ENCODE measurements at places on chromosomes 4 and X.

- no peak for DNase-seq
Observed at GRCh38 chr4:84954982-84955567, 11.4 kb downstream of the WDFY3 start.

GRCh38 chrX:100648458-100649417 lies 4.7 kb downstream of the SRPX2 start:
- no peak for DNase-seq

GRCh38 chr4:110270492-110271197 lies 72.2 kb upstream of the ELOVL6 start:
- no peak for DNase-seq

DNA sequence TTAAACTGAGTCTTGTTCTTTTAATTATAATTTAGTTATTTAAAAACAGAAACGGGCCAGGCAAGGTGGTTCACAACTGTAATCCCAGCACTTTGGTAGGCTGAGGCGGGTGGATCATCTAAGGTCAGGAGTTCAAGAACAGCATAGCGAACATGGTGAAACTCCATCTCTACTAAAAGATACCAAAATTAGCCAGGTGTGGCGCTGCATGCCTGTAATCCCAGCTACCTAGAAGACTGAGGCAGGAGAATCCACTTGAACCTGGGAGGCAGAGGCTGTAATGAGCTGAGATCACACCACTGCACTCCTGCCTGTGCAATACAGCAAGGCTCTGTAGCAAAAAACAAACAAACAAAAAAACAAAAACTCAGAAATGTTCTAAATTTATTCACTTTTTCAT lies 852.9 kb downstream of the TECRL start:
- DNase-seq: no peak

- no peak for DNase-seq
Observed at GRCh38 chr4:80045786-80046185, 27.2 kb downstream of the ANTXR2 start.

DNA sequence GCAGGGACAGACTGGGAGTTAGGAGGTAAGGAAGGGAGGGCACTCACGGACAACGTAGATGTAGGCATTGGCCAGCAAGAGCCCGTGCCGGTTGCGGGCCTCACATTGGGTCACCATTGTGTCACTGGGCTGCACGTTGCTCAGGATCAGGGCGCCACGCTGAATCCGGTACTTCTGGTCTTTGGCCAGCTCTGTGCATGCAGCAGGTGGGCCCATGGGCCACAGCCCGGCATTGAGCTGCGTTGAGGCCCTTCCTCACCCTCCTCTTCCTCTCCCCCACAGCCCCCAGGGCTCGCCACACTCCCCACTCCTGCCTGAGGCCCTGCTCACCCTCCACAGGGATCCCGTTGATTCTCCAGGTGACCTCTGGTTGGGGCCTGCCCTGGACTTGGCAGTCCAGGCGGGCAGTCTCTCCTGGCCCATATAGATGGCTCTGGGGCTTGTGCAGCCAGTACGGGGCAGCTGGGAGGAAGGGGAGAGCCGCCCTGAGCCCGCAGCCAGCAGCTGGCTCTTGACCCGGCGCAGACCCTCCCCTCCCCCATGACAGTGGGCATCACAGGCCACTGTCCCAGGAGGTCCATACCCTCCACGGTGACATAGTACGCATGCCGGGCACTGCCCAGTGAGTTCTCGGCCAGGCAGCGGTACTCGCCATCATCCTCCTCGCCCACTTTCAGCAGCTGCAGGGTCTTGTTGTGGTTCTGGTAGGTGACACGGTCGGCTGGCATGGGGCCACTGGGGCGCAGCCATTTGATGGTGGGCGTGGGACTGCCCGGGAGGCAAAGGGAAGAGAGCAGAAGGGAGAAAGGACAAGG lies 16.3 kb downstream of the L1CAM start:
- no peak for DNase-seq

DNA sequence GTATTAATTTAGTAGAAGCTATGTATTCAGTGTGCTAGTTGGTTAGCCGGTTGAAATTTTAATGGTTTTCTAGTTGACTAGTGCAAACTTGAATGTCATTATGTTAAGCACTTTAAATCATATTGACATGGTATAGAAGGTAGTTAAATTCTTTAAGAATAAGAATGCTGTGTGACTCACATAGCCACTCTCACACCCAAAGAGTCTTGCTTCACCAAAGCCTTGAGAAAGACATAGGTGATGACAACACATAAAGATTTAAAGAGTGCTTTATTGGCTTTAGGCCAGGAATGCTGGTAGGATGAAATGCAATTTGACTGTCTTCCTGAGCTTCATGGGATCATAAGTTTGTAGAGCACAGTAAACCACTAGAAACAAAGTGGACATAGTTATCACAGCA lies 85.3 kb downstream of the DCAF8L2 start:
- no peak for DNase-seq

GRCh38 chrX:131830400-131831184 lies 192.5 kb upstream of the STK26 start:
- DNase-seq: peak; percentile 40

GRCh38 chr4:163263606-163264005 lies 68.8 kb downstream of the NPY1R start:
- DNase-seq: no peak

DNA sequence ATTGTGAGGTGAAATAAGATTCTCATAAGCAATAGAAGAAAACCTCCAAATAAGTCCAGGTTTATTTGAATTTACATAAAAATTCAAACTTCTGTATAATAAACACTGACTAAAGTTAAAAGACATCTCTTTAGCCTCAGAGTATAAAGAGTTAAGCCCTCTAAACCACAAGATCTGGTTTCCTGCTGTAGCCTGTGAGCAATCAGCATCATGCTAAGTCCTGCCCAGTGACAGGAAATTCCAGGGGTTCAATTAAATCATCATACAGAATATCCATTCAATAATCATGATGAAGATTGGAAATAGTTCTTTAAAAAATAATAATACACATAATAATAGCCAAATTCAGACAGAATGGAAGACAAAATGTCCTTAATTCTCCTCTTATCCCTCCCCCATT lies 139.2 kb upstream of the DGKK start:
- DNase-seq: no peak

DNA sequence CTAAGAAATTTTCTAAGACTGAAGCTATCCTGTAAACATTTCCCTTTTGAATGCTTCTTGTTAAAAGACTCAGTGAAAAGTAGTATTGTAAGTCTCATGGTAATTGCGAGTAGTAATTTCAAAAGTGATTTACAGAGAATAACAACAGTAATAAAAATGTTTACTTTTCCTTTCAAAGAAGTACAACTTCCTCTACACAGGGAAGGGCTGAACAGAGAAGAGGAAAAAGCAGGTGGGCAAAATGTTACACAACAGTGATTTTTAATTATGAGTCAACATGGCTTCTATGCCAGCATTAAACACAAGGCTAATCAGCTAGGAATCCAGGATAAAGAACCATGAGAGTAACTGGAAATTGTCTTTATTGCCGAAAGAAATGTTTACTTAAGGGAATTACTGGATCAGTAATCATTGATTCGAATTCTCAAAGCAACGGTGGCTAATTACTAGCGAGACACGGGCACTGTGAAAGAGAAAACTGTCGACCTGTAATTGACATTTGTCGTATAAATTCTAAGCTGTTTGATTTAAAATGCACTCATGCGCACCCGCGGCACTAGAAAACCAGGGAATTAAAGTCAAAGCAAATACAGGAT lies 15.4 kb downstream of the UTP3 start:
- DNase-seq: no peak

- DNase-seq: no peak
Observed at GRCh38 chrX:149910178-149910695, 19.1 kb upstream of the HSFX4 start.

- DNase-seq: no peak
Observed at GRCh38 chr4:41285202-41285863, 28.6 kb downstream of the UCHL1 start.

DNA sequence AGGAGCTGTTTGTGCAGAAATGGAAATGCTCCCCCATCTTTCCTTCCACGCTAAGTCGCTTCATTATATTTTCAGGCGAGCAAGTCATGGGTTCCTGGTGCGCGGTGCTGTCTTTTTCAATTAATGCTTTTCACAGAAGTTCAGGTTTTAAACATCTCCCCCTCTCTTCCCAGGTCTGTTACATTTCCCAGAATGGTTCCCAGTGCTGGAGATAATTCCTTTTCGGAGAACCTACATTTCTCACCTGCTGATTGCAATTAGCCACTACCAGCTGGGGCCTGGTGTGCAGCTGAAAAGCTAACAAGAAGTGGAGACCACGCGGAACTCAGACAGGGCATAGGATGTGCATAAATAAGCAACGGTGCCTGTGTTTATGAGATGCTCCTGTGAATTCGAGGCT lies 217.8 kb downstream of the MID1IP1 start:
- DNase-seq: no peak

DNA sequence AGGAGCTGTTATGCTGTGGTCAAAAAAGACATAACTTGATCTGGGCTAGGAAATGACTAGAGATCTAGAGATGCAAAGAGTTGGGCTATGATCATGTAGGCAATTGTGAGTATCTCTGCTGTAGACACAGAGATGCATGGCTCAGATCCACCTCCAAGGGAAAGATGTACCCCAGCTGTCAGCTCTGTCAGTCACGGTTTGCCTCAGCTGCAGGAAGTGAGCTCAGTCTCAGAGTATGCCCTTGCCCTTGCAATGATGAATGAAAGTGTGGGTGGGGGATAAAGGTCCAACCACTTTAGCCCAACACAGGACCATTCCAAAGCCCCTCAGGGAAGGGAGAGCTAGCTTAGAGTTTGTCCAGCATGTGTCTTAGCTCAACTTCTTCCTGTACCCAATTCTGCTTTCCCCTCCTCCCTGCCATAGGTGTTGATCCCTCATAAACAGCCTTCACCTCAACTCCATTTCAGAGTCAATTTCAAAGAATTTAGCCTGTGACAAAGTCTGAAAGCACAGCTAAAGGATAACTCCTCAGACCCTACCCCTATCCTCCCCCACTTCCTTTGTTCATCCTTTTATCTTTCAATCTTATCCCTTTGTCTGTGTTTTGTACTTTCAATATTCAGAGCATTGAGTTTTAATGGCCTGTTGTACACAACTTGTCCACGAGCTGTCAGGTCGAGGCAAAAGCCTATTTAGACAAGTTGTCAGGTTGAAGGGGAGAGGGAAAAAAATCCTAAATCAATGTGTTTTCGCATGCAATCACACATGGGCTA lies 90.6 kb downstream of the MID1IP1 start:
- no peak for DNase-seq

DNA sequence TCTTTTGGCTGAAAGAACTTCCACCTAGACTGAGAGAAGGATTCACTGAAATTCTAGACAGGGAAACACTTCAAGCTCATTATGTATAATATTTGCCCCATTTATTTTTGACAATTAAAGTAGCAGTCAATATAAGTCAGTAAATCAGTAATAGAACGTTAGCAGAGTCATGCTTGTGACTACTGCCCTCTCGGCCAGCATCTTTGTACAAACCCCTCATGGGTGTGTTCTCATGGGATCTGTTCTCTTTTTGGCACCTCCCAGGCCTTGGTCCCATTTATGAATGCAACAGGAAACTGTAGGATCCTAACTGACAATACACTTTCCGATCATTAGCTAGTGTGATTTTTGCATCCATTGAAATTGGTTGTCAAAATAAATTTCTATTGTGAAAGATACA lies 2.9 kb downstream of the MSL3 start:
- no peak for DNase-seq

- DNase-seq: no peak
Observed at GRCh38 chrX:87583679-87584078, 66.1 kb downstream of the KLHL4 start.

DNA sequence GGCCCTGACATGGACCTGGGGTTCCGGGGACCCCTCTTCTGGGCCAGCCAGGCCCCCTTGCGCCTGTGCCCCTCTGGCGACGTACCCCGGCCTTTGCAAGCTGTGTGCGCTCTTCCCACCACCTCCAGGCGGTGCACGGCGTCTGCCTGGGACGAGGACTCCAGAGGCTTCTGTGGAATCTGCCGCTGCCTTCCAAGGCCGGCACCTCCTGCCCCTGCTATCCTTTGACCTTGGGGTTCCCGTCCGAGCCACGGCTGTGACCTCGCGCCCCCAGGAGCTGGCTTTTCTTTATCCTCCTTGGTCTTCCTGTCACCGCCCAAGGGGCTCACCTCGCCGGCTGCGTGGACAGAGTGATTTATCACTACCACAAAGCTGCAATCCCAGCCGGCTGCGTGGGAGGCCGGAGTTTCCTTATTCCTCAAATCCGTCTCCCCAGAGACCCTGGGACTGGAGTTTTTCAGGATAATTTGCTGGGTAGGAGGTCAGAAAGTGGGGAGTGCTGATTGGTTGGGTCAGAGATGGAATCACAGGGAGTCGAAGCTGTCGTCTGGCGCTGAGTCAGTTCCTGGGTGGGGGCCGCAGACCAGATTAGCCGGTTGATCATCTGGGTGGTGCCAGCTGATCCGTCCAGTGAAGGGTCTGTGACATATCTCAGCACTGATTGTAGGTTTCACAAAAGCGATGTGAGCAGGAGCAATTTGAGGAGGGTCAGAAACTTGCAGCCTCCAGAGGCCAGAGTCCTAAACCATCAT lies 19.8 kb upstream of the PLCXD1 start:
- no peak for DNase-seq

DNA sequence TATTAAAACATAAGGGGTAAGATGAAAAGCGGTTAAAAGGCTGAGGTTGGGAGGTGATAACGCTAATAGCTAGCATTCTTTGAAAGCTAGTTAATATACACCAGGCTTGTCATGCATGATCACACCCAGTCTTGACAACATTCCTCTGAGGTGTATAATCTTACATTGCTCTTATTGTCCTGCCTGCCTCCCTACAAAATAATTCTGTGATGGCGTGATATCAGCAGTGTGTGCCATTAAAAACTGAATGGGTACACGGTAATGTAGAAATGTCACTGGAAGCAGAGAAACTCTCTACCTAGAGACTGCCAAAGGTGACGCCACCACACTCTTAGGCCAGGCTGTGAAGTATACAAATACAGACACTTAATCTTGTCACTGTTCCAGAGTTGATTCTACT lies 68.1 kb downstream of the DIAPH2 start:
- DNase-seq: no peak

DNA sequence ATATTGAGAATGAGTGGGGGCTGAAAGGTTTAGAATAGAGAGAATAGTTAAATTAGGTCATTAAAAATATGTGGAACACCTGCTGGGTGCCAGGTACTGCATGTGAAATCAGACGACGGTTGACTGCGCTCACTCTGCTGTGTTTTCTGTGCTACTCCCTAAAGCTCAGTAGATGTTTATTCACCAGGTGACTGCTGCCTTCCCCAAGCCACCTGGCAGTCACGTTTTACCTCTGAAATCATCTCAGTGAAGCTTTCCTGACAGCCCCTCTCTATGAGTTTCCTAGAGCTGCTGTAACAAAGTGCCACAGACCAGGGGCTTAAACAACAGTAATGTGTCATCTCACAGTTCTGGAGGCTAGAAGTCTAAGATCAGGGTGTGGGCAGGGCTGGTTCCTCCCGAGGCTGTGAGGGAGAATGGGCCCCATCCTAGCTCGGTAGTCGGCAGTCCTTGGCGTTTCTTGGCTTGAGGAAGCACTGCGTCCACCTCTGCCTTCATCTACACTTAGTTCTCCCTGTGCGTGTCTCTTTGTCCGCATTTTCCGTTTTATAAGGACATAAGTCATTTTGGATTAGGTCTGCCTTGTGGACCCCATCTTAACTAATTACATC lies 25.3 kb downstream of the ADD1 start:
- no peak for DNase-seq
